ENCODE measurements at places on chromosomes 16 and 17. TPM values are rescaled to one million over a fixed set of nuclear protein-coding genes. Genes with fewer than 3 reads are reported as not detected.

- DNase-seq, result no peak
Measured at GRCh38 chr16:21244518-21245215, 11.2 kb downstream of the ANKS4B start.

DNA sequence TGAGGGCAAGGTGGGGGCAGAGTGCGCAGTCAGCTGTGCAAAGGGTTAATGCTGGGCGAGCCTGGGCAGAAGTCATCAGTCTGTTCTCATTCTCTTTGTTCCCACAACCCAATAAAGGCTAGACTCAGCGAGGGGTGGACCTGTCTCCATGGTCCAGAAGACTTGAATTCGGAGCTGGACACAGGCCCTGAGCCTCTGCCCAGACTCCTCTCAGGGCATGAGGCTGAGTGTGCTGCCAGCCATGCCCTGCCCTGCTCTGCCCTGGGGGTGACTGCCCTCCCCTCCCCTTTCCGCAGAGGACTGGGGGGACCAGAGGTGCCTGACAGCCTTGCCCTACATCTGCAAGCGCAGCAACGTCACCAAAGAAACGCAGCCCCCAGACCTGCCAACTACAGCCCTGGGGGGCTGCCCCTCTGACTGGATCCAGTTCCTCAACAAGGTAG, 54.5 kb downstream of the MRC2 start:
- DNase-seq, result no peak

DNA sequence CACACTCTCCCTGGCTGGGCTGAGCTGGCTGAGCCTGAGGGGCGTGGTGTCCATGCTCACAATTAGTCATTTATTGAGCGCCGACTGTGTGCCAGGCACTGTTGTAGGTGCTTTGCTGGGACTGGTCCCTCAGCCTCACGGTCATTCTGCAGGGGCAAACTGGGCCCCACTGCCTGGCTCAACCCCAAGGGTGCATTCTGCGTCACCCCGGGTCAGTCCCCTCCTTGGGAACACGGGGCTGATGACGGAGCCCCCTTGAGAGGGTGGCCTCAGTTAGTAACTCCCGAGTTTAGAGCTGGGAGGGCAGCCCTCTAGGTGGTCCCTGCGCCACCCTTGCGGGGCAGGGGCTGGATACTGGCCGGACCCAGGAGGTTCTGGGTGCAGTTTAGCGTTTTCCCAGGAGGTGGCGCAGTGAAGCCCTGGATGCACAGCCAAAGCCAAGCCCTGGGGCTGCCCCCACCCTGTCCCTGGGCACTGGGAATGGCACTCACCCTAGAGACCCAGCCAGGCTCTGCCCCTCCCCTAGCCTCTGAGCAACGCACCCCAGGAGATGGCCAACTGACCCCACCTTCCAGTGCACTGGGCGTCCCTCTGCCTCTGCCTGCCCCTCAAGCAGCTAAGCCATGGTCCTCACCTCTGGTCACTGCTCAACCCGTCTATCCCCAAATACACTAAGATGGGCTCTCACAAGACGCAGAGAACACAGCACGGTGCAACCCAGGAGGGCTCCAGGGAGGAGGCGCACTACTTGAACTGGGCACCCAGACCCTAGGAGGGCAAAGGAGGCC, 243.2 kb upstream of the GSE1 start:
- peak; percentile 45 for DNase-seq

The MT1M gene
- not detected for total RNA-seq

DNA sequence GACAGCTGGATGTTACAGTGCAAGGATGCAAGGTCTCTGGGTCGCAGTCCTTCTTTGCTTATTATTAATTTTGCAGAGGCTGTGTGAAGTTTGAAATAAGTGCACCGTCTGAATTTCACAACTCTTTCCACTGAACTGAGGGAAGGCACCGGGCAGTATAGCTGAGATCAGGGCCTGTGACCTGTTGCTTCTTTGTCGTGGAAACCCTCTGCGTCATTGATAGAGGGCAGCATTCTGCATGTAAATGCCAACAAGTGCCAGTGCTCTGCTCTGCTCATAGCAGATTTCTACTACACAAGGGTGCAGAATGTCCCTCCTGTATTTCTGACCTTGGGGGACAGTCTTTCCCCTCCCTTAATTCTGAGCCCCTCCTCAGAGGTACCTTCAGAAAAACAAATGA, 26.0 kb downstream of the CD300LF start:
- no peak for DNase-seq

- no peak for DNase-seq
Measured at GRCh38 chr17:31702041-31702440, 157.0 kb downstream of the COPRS start.

GRCh38 chr16:11057711-11058345, 113.5 kb downstream of the CLEC16A start:
- no peak for DNase-seq

GRCh38 chr17:75480281-75480680, 23.8 kb downstream of the TMEM94 start:
- DNase-seq, result no peak

DNA sequence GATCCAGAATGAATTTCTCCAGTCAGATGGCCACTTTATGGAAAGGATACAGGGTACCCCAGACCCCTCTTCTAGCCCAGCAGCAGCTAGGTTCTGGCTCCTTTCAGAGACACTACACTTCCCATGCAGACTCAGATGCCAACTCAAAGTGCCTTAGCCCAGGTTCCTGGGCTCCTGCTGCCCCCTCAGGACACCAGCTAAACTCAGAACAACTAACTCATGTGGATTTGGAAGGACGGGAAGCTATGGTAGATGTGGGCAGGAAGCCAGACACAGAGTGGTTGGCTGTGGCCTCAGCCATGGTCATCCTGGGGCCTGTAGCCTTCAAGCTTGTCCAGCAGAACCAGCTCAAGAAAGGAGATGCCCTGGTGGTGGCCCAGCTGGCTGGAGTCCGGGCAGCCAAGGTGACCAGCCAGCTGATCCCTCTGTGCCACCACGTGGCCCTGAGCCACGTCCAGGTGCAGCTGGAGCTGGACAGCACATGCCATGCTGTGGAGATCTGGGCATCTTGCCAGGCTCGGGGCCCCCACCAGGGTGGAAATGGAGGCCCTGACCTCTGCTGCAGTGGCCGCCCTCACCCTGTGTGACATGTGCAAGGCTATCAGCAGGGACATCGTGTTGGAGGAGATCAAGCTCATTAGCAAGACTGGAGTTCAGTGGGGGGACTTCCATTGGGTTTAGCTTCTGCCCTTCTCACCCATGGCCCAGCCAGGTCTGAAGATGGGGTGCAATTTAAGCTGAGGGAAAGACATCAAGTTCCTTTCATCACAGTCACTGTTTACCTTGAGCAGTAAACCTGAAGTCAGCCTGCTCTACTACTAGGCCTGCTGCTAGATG, 111.8 kb downstream of the N4BP1 start:
- no peak for DNase-seq

- DNase-seq, result peak; percentile 65
Measured at GRCh38 chr17:41428591-41429291, 4.4 kb upstream of the KRT37 start.

The STX1B gene
- 1.0 TPM for total RNA-seq

DNA sequence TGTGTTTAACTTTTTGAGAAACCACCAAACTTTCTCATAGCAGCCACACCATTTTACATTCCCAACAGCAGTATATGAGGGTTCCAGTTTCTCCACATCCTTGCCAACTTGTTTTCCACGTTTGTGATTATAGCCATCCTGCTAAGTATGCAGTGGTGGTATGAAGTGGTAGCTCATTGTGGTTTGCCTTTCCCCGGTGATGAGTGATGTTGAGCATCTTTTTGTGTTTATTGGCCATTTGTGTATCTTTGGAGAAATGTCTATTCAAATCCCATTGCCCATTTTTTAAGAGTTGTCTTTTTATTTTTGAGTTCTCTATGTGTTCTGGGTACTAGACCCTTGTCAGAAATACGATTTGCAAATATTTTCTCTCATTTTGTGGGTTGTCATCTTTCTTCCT, 17.4 kb downstream of the SF3B3 start:
- DNase-seq, result no peak

- peak; percentile 55 for DNase-seq
Measured at GRCh38 chr17:9842057-9842758, 16.5 kb downstream of the GLP2R start.

DNA sequence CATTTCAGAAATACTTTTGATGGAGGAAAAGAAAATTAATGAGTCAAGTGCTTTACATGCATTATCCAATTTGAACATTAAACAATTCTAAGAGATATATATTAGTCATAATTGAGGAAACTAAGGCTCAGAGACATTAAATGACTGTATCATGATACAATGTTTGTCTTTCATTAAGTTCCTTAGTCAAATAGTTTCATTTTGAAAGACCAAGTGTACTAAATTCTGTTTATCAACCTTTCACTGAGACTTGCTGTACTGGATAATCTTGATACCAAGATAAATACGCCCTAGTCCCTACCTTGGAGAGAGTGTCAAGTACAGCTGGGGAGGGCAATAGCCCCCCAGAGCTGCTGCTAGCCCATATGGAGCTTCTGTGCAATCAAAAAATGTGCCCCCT, 24.2 kb downstream of the TOM1L2 start:
- no peak for DNase-seq

DNA sequence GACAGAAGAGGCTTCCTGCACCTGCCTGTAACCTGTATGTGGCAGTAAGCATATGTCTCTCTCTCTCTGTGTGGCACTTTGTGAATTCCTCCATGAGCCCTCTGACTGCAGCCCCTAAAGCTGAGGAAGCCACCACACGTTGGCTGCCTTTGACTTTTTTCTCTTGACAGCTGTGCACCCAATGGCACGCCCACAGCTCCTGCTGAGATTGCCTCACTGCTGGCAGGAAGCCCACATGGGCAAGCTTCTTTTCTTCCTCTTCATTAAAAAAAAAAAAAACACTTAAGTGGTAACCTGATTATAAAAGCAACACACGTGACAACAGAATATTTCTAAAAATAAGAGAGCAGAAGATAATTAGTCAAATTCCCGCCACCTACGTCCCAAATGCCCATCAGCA, 34.0 kb upstream of the PIRT start:
- no peak for DNase-seq

GRCh38 chr16:24534620-24535019, 4.7 kb upstream of the RBBP6 start:
- DNase-seq, result peak; percentile 50

The VAT1L gene
- total RNA-seq, result 2.0 TPM

DNA sequence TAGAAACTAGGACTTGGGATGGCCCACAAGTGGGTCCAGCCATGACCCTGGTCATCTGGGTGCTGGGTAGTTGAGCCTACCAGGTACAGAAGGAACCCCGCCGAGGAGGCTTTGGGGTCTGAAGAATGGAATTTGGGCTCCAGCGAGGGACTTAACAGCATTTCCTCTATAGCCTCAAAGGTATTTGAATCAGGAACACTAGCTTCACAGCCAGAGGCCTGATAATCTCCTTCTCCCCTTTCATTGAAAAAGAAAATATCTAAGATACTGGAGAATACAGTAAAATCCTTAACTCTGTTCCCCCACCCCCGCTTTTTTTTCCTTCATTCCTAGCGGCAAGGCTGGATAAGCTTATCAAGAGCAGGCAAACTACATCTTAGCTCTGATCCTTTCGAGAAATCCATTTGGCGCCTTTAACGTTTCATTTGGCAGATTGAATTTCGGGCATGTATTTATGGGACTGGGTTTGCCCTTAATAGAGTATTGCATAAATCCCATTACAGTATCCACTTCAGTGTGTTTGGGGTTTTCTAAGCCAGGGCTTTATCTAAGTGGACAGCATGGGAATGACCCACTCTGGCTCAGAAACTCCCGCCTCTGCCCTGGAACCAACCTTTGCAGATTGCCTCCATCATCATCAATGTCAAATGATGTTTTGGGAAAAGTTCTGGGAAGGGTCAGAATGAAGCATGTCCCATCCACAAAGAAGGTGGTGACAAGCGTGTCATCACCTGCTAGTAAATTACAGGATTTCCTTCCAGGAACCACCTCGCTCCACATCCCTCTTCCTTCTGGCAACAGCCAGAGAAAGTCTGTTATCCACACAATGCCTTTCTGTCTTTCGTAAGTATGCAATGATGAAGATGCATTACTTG, 36.9 kb downstream of the XYLT1 start:
- no peak for DNase-seq

DNA sequence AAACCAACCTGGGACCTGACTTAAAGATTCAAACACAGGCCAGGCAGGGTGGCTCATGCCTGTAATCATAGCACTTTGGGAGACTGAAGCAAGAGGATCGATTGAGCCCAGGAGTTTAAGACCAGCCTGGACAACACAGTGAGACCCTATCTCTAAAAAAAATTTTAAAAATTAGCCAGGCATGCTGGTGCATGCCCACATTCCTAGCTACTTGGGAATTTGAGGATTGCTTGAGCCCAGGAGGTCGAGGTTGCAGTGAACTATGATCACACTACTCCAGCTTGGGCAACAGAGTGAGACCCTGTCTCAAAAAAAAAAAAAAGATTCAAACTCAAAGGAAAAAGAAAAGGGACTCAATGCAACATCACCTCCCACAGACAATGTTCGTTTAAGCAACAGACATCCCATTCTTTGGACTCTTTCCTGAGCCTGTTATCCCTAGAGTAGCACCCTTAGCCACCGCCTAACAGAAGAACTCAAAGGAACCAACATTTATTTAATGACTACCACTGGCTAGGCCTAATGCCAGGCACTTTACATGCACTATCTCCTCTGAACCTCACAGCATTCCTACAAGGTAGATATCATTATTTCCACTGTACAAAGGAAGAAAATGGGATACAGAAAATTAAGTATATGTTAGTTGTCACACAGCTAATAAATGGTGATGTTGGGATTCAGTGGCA, 12.7 kb downstream of the MYO18A start:
- no peak for DNase-seq

DNA sequence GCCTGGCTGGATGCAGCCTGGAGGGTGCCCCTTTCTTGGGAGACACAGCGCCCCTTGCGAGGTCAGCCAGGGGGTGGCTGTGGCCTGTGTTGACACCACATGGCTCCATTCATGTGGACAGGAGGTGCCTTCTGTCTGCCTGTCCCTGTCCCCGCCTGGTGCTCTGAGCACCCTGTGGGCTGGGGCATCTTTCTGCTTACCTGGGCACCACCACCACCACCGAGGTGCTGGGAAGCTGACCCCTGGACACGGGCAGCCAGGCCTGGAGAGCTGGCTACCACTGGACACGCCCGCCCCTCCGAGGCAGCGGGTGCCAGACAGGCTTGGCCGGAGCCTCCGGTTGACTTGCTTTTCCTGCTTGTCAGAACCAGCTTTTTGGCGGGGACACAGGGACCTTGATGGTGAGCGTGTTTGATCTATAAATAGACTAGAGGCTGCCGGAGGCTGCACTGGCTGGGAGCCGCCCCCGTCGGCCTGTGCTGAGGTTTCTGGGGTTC, 121.3 kb upstream of the GSE1 start:
- no peak for DNase-seq

The CDR2 gene
- total RNA-seq, result 17.3 TPM

The AXIN2 gene
- 1.8 TPM for total RNA-seq

- no peak for DNase-seq
Measured at GRCh38 chr17:19905502-19905901, 37.8 kb upstream of the ULK2 start.

The KRT28 gene
- total RNA-seq, result not detected

The MT1G gene
- total RNA-seq, result 0.33 TPM
